ENCODE measurements at places on chromosomes 2 and 18.

- DNase-seq, result no peak
Observed at GRCh38 chr2:178404368-178404767, 46.6 kb downstream of the PRKRA start.

DNA sequence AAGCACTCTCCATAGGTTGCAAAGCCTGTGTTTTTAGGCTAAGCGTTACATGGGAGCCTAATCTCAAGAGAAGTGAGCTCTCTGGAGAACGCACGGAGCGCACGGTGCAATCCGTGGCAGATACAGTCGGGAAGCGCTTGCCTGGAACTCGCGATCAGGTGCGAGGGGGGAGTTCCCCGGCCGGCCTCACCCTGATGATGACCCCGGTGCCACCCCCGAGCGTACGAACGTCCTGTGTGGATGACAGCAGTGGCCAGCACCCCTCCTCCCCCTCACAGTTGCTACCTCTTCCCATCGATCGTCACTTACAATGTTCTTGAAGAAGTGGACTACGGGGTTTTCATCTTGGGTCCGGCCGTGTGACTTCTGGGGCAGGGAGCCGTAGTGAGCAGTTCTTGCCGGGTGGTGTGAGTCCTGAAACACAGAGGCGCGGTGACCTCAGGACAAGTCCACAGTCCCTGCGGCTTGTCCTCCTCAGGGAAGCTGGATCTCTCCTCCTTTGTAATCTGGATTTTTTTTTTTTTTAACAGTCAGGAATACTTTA is 142.9 kb downstream of the MBP start:
- DNase-seq, result no peak

DNA sequence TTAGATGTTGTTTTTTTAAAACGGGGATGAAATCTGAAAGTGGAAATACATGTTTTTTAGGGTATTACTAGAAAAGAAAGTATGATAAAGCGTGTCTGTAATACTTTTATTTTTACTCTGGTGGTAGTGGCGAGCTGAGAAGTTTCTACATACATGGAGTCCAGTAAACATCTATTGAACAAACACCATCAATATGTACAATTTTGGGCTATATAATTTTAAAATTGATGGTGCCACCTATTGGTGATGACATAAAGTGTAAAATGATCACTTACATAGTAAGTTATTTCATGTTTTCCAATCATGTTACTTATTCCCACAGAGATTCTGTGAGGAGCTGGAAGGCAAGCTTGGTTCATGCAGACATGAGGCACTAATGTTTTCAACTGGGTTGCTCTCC is 31.5 kb upstream of the NFE2L2 start:
- peak; percentile 29 for DNase-seq

- no peak for DNase-seq
Observed at GRCh38 chr2:61841286-61841685, 12.6 kb downstream of the FAM161A start.

DNA sequence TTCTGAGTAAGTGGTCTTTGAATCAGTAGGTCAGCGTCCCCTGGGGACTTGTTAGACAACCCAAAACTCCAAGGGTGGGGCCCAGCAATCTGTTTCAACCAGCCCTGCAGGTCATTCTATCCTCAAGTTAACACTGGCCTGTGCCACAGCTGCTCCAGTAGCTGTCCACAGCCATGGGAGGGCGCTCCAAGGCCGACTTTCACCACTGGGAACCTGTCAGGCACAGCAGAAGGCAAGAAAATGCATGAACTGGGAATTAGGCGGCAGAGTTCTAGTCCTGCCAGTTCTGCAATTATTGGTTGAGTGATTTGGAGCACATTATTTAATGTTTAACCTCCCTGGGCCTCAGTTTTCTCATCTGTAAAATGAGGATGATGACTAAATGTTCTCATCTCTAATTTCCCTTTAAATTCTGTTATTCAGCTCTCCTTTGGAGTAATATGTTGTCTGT is 17.4 kb upstream of the MRPL33 start:
- DNase-seq, result peak; percentile 59

GRCh38 chr2:47065771-47066380 is 89.2 kb downstream of the STPG4 start:
- DNase-seq, result peak; percentile 39

- DNase-seq, result no peak
Observed at GRCh38 chr2:88206665-88207347, 36.7 kb downstream of the THNSL2 start.

DNA sequence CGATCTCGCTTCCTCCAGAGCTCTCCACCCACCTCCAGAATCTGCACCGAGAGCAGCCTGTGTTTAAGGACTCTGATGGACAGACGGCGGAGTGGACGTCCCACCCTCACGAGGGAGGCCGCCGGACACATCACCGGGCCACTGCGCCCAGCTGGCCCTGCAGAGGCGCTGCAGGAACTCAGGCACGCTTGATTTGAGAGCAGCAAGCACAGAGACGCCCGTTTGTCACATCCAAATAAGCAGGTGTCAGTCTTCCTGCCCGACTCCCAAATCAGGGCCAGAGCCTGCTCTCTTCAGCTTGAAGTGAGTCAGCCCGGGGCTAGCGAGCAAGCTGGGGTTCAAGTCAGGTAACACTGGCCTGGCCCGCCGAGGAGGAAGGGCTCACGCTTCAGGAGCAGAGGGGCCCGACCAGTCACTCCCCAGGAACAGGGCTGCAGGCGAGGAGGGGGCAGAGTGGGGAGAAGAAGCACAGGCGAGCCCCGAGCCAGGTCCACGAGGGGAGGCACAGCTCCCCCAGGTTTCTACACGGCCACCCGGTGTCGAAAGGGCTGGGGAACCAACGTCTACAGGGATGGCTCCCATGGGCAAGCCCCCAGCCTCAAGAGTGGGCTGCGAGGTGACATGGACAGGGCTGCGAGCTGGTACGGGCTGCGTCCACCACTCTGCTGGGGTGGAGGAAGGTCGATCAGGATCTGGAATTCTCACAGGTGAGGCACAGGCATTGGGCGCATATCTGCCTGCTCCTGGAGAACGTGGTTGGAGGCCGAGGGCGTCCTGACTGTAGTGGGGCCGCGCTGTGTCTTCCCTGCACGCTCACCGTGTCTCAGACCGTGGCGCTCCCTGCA is 52.5 kb upstream of the CTDP1 start:
- no peak for DNase-seq

GRCh38 chr2:100551303-100551702 is 11.5 kb upstream of the PDCL3 start:
- no peak for DNase-seq

DNA sequence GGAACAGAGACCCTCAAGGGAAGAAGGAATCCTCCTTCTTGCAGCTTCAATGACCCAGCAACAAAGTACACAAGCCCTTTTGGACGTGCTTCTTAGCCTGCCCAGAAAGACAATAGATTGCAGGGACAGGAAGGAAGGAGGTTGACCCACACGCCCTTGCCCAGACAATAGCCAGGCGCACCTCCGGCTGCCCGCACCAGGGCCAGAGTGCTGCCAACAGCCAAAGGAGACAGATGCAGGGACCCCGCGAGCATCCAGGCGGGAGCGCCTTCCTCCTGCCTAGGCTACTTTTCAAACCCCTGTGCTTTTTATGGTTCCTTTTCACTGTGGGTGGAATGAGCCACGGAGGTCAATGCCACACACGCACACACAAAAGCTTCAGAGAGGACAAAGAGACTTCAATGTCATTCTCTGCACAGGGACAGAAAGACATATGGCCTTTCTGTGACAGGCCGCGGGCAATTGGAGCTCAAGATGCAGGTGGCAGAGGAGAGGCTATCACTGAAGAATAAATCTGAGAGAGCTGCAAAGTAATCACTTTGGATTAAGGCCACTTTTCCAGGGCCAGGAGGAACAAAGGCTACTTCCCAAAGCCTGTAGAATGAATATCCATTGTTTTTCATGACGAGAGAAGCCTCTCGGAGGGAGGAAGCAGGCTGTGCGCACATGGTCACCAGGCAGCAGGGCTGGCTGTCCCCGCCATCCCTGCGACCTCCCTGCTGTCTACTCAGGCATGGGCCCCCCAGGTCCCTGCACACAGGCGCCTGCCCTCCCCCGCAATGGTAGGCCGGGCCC is 300.6 kb downstream of the EIPR1 start:
- DNase-seq, result no peak

DNA sequence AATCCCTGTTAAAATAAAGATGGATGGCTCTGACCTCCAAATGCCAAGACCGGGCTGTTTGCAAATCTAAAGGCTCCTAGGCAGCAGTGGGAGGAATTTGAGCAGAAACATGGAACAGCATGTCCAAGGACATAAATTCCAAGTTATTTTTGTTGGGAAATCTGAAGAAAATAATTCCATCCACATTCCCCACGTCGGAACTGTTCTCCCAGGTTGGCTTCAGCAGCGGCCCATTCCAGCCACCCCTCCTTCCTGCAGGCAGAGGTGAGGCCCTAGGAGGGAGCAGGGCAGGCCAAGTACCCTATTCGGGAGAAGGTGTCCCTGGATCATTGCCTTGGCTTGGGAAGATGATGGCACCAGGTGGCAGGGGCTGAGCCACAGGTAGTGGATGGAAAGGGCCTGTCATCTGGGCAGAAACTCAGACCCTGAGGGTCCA is 117.1 kb downstream of the CAPN13 start:
- no peak for DNase-seq

DNA sequence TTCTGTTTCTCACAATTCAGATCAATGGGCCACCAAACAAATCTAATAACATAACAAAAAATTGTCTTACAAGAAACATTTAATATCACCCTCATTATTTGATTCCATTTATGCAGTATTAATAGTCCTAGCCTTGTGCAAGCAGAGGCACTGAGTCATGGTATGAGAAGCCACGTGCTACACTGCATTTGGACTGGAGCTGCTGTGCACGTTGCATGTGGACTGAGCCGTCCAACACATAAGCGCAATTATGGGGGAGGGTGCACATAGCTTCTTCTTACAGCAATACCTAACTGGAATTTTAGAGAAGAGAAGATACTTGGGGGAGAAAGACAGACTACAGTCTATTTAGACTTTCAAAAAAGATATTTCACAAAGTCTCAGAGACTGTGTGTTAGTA is 329.6 kb upstream of the ID2 start:
- DNase-seq, result no peak

DNA sequence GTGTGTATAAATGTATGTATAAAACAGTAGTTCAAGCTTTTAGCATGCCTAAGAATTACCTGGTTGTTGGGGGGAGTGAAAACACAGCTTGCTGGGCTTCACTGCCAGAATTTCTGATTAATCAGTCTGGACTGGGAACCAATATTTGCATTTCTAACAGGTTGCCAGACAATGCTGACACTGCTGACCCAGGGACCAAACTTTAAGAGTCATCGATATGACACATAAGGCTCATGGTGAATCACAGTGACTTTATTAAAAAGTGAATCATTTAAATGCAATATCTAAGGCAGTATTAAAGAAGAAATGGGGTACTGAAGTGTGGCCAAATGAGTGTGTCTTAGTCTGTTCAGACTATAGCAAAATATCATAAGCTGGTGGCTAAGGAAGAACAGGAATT is 195.9 kb upstream of the DTNA start:
- no peak for DNase-seq

DNA sequence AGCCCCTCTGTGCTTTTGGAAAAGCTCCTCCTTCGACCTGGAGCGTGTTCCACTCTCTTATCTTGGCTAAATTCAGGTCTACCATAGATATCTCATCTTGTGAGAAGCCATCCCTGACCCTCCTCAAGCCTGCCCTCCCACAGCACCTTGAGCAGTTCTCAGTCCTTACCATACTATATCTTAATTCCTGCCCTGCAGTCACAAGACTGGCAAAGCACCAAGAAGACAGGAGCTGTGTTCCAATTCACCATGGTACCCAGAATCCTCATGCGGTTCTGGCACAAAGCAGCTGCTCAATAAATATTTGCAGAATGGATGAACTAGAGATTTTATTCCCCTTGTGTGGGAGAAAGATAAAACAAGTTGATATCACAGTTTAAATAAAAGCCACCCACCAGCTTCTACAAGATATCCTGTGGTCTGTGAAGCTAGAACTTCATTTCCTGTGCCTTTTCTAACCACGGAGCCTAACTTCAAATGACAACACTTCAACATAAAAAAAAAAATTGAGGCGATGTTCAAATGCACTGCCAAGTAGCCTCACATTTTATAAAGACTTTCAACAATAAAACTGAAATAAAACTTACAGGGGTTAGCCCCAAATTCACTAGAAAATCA is 19.5 kb downstream of the MARCHF4 start:
- no peak for DNase-seq

DNA sequence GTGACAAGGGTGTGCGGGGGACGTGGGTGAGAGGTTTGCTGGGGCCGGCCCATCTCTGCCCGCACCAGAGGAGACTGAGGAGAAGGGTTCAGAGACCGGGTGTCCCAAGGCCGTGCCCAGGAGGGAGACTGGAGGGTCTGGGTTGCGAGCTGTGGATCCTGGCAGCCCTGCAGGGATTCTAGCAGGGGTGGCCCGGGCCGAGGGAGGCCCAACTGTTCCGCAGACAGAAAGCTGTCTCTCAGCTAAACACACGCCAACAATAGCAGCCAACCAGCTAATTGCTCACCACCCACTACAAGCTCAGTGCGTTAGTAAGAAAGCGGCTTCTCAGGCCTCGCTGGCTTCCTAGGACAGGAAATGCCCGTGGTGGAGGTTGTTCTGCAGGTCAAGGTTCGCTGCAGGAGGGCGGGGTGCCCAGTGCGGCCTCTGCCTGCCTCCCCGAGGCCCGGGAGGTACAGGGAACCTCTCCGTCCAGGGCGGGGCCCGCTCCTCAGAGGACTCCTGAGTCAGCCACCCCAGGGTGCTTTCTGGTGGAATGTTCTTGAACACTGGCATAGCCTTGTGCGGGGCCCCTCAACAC is 282.0 kb upstream of the PXDN start:
- no peak for DNase-seq

DNA sequence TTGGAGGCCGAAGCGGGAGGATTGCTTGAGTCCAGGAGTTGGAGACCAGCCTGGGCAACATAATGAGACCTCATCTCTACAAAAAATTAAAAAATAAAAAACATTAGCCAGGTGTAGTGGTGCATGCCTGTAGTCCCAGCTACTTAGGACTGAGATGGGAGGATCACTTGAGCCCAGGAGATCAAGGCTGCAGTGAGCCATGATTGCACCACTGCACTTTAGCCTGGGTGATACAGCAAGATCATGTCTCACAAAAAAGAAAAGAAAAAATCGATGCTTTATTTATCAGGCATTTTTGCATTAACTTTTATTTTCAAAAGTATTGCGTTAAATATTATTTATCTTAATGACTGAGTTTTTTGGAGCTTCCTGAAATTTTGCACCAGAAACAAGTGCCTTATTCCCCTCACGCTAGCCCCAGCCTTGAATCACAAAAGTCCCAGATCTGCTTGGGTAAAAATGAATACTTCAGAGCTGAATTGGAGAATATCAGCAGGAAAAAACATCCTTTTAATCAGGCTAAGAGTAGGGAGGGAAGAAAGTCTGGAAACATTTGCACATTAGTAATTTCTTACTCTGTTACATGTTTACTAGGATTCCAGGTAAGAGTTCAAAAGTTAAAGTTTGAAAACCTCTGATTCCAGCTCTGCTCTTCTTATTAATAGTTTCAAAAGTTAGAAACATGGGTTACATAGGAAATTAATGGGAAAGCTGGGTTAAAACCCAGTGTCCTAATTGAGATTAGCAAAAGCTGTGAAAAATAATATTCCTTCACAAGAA is 296.8 kb upstream of the FBXO11 start:
- DNase-seq, result no peak

DNA sequence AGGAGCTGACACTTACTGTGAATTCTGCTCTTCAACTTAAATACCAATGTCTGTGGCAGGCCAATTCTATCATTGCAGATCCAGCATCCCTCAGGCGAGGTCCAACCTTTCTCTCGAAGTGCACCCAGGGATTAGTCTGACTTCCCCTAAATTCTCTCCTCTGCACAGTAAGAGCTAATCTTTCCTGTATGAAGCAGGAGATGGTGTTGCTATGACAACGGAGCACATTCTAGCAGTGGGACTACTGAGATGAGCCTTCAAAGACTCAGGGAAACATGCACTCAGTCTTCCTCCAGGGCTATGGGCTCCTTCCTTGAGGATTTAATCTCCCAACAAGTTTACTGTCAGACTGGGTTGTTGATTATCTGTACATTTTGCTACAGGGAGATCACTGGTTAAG is 176.3 kb downstream of the NOL4 start:
- DNase-seq, result no peak
